ENCODE measurements at places on chromosomes 5 and 9. TPM values are rescaled to one million over a fixed set of nuclear protein-coding genes. Genes with fewer than 3 reads are reported as not detected.

DNA sequence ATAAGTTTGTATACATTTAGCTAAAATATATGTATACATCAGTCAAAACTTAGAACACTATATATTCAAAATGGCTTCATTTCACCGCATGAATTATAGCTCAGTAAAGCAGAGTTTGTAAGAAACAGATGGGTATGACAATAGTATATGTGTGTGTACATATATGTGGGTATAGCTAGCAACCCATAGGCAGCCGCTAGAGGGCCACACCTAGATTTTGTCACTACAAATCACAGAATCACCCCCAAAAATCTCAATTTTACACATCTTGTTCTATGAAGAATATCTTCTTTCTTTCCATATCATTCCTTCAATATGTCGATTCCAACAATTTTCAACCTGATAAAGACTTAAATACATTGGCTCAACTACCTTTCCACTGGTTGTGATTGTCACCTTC is 357.8 kb upstream of the CCNG1 start:
- no peak for DNase-seq

GRCh38 chr9:115328228-115328627 is 210.3 kb upstream of the TNC start:
- DNase-seq: no peak

DNA sequence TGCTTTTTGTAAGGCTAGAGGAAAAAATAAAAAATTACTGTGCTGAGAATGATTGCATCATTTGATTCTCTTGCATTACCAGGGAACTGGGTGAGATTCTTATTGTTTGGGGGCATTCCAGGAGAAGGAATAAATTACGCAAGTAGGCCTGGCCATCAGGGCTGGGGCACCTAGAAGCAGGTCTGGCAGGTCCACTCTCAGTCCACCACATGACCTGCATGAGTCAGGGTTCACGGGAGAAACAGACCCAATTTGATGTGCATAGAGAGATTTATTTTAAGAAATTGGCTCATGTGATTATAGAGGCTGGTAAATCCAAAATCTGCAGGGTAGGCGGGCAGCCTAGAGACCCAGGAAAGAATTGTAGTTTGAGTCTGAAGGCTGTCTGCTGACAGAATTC is 59.6 kb downstream of the ZNF622 start:
- DNase-seq: no peak

DNA sequence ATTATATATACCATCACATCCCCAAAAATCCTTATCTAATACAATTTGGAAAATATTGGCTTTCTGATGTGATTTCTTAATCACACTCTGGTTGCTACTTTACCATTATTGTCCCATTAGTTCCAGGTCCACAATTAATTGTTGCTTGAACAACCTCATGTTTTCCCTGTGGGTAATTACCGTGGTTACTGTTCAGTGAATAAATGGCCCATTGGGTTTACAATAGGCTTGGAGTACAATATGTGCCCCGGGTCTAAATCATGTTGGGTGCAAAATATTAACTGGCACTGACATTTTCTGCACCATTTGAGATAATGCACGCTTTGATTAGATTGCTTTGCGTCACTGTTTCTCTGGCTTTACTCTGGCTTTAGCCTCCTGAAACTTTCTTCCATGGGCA is 163.7 kb downstream of the GABBR2 start:
- no peak for DNase-seq

DNA sequence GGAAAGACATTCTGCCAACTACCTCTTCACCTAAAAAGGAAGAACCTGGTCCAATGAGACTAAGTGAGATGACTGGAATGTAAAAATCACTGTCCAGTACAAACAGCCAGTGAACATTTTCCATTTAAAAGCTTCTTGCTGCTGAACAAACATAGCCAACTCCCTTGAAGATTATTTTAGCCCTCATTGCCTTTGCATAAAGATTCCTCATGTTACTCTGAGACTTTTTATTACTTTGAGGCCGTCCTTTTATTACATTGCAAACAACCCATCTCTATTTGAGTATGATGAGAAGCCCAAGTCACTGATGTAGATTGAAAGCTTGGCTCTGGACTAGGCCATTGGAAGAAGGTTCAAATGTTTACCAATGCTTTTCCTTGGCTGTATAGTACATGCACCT is 649.8 kb downstream of the CETN3 start:
- no peak for DNase-seq

DNA sequence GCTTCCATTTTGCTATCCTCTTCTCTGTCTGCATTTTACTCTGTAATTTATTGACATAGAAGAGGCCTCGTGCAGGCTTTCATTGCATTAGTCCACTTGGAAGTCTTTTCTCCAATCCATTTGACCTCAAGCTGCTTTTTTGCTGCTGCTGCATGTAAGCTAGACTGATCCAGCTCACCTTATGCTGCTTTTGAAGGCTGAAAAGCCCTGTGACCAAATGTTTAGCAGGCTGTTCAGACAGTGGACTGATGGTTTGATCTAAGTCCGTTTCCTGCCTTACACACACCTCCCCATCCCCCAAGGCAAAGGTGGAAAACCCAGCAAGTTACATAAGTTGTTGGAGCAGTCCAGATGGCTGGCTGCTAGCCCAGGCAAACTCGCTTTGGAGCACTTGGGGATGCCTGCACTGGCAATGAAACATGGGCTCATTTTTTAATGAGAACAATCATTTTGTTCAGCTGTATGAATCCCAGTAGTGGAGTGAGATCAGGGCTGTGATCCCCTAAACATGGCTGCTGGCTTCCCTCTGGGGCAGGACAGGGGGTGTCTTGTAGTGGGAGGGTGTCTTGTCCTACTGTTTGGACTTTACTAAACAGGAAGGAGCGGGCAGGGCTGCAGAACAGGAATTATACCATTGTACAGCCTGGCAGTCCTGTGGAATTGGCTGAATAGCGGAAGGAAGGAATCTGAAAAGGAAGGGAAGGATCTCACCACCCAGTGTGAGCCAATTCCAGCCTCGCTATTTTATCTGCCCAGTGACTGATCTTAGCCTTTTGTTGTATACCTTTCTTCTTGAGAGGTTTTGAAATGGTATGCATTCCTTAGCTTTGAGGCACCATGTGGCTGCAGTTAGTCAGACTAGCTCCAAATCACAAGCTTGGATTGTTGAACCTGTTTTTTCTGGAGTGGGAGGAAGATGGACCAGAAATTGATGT is 212.0 kb downstream of the ARHGAP26 start:
- DNase-seq: no peak

DNA sequence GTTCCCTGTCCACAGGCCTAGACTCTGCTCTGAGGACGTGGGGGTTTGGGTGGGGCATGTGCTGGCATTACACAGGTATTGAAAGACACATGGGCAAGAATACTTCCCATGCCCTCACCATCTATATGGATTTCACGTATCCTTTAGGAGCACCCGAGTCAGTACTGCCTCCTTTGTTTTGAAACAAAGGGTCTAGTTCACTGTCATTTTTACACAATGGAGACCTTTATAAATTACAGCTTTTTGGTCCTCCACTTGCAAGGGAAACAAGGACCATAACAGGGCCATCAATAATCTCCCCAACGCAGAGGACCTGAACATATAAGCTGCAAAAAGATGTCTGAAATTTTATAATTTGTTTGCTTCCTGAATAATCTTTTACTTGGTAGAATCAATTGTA is 24.9 kb upstream of the CRHBP start:
- DNase-seq: no peak

DNA sequence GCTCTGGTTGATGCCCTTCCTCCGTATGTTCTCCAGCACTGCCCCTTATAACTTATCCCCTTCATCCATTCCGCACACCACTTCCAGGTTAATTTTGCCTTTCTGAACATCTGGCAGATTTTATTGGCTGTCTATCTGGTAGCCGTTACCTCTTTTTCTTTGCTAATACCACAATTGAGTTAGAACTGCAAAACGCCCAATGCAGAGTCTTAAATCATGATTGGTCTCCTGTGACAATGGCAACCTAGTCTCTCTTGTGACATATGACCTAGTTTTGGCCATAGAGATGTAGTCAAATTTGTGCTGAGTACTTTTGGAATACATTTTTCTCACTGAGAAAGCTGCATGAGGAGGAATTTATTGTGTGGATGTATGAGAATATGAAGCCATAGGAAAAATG is 365.7 kb upstream of the PRR16 start:
- no peak for DNase-seq

DNA sequence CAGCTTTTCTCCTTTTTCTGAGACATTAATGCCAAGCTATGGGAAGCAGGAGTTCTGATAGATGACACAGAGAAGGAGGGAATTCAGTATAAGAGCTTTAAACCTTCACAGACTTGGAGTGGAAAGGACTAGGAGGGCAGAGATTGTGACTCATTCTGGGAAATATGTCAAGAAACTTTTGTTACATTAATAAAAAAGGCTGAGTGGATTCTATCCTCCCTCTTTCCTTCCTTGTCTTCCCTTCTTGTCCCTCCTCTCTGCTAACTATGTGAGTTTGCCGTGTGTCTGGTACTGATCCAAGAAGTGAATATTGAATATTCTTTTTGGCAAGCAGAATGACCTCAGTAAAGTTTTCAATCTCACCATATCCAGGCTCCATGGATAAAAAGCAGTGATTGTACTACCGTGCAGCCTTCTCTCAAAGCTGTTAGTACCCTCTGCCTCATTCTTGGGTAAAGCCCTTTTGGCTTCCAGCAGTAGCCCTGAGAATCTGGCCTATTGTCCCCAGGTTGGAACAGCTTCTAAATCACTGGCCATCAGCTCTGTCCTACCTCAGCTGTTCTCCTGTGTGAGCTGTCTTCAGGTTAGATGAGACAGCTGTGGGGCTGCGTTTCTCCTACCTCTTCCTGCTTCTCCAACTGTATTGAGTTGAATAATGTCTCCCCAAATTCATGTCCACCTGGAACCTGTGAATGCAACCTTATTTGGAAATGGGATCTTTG is 73.9 kb downstream of the ATG10 start:
- DNase-seq: no peak

DNA sequence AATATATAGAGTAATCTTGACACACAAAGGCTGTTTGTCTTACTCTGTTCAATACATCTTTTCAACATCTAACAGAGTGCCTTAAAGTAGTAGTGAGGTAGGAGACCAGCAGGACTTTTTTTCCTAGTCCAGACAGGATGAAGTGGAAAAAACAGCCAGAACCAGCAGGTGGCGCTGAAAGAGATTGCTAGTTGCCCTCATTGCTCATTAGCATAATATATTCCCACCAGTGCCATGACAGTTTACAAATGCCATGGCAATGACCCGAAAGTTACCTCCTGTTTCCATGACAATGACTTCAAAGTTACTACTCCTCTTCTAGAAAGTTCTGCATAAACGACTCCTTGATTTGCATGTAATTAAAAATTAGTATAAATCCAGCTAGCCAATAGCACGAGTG is 387.4 kb downstream of the ACTL7B start:
- no peak for DNase-seq

- DNase-seq: no peak
These were observed 54.7 kb downstream of the TNC start for GRCh38 chr9:115063058-115063845.

DNA sequence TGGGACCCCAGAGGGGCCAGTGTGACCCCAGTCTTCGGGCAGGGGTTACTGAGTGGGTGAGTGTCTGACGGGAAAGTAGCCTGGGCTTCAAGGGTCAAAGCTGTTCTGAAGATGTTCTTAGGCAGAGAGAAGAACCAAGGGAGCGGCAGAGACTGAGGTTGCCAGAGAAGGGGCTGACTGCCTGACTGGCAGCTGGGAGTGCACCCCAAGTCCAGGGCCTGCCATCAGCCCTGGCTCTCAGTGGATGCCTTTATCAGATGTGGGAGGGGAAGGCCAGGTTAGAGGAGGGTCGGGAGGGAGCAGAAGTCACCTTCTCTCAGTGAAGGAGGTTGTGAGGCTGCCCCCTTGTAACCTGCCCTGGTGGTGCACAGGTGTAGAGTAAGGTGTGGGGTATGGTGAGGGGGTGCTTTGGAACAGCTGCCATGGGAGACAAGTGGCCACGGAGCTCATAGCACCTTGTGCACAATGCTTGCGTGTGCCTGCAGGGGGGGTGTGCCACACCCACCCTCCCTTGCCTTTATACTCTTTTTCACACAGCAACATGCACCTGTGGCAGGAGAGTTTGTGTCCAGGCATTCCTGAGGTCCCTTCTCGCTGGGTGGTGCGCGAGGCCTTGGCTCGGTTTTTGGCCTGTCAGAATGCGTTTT is 18.9 kb downstream of the RALGPS1 start:
- DNase-seq: no peak

GRCh38 chr9:14440062-14440461 is 126.1 kb upstream of the NFIB start:
- no peak for DNase-seq

- no peak for DNase-seq
These were observed 179.8 kb downstream of the ROR2 start for GRCh38 chr9:91770229-91770628.

DNA sequence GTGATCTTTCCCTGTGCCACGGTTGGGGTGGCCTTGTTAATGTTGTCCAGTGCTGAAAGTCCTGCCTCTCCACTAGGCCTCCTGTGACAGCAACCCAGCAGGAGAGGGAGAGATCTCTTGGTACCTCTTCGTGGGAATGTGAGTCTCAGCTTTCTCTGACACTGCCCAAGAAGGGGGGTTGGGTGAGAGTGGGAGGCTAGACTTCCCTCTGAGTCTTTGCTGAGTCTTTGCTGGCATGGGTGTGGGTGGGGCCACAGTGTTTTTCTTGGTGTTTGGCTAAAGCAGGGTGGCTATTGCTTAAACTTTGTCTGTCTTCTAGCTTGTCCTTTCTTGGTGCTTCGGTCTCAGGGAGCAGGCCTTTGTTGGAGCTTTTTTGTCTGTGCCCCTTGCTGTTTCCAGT is 145.6 kb downstream of the GNA14 start:
- DNase-seq: no peak

- no peak for DNase-seq
These were observed 276.0 kb upstream of the DAP start for GRCh38 chr5:11037080-11037479.

- no peak for DNase-seq
These were observed 7.2 kb downstream of the CHMP5 start for GRCh38 chr9:33272061-33272460.

DNA sequence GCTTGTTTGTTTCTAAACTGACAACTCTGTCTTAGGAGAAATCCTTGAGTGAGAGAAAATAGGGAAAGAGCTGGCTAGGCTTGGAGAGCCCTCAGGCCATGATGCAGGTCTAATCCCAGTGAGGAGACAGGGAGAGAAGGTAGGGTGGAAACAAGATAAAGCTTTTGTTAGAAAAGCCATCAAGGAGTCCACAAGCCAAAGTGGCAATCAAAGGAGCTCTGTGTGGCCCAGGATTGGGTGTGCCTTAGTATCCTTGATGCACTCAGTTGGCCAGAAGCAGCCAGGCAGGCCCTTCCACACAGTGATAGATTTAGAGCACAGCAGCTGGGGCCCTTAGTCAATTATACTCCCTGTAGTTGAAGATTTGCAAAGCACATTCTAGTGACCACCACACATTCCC is 73.9 kb downstream of the ALDH7A1 start:
- no peak for DNase-seq

- no peak for DNase-seq
These were observed 118.4 kb downstream of the ARHGAP26 start for GRCh38 chr5:142888469-142889085.

MCTP1 gene
- total RNA-seq: 1.6 TPM

GPSM1 gene
- 5.0 TPM for total RNA-seq

ADAMTS12 gene
- not detected for total RNA-seq

PDE8B gene
- 0.19 TPM for total RNA-seq

C5orf15 gene
- total RNA-seq: 24.8 TPM

SLC27A6 gene
- total RNA-seq: not detected

GMCL2 gene
- total RNA-seq: not detected

RNF208 gene
- total RNA-seq: 7.2 TPM

All from activated naive CD8-positive, alpha-beta T cell treated with anti-CD3 and anti-CD28 coated beads, Interleukin-2, amount 10 ng/mL, durations not matched to agents 7 days and 5 days (primary cell).